Stimulated activated CD8-positive, alpha-beta memory T cell treated with anti-CD3 and anti-CD28 coated beads, Interleukin-7, amount 100 ng/mL, for 1 hour (primary cell): ENCODE measurements at places on chromosomes 7 and 10.
A peak's percentile ranks its signal among the peaks of the same experiment; 100 is the strongest.

DNA sequence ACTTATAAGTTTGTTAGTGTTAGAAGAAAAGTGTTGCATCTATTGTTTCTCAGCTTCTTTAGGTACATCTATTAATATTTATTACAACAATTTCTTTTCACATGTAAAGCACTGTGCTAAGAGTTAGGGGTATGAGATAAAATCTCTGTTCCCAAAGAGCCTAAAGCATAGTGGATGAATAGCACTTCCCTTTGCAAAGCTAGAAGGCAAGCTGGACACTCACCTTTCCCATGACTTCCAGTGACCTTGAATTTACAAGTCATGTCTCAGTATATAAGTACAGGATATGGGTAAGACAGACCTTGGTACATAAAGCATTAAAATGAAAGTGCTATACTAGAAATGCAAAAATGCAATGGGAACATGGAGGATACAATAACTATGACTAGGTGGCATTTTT, 8.7 kb downstream of the CNNM1 start:
- no peak for DNase-seq

DNA sequence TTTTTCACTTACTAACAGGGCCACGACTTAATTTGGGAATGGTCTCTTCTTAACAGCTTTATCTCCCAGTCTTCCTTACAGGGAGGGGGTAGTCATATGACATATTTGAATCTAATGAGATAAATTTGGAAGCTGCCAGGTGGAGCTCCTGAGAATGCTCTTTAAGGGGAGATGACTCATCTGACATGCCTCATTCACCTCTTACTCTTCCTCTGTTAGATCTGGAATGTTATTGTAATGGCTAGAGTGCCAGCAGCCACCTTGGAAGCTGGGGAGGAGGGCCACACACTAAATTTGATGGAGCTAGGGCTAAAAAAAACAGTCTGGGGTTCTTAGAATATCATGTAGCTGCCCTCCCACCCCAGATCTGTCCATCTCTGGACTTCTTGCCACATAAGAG, 22.7 kb downstream of the HECW1 start:
- DNase-seq, result no peak

DNA sequence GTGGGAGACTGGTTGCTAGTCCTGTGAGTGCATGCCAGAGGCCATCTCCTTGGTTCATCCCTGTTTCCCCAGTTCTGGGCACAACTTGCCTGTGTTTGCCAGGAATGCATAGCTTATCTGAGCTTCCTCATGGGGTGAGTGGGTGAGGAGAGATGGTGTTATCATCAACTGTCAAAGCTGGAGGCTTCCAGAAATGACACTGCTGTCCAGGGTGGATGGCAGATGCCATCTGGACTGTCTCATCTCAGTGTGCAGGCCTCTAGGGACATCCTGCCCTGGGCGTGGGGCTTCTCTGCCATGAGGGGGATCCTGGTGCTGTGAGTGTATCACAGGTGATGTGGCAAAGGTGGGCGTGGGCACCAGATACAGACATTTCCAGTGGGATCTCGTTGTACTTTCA, 328.6 kb downstream of the DPP6 start:
- DNase-seq, result no peak

- no peak for DNase-seq
Observed at GRCh38 chr7:68434857-68435256, 1163.4 kb upstream of the AUTS2 start.

- DNase-seq, result no peak
Observed at GRCh38 chr10:127157506-127158200, 38.7 kb downstream of the INSYN2A start.

DNA sequence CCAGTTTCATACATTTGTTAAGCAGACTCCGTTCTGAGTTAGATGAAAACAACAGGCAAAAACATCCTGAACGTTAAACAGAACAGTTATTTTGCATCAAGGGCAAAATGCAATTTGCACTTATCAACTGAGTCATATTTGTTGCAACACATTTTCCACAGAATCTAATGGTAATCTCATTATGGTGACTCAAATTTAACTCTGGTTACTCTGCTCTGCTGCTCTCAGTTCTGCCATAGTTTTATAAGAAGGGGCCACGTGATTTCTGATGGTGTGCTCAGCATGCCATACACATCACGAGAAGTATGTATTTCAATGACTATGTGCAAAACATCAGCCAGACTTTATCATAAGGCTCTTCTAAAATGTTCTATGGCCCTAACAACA, 148.8 kb downstream of the CHCHD3 start:
- DNase-seq, result no peak

GRCh38 chr7:115217373-115217772, 295.5 kb downstream of the MDFIC start:
- no peak for DNase-seq

- no peak for DNase-seq
Observed at GRCh38 chr7:45662540-45663166, 88.5 kb downstream of the ADCY1 start.

- no peak for DNase-seq
Observed at GRCh38 chr10:70442332-70442988, 979 bp upstream of the NODAL start.

DNA sequence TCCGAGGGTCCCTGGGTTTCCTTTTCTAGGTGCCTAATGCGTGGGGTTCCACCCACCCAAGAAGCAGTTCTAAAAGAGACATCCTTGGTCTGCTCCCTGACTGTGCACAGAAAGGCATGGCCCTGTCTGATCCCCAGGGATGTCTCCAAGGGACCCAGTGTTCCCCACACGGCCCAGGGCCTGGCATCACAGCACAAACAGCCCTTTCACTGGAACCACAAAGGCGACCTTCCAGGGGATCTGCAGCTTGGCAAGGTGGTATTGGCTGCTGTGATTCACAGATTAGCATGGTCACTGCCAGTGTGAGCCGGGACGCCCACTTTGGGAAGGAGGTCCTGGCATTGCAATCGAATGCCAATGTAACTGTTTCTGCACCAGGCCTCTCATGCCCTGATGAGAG, 6.4 kb downstream of the KCNMA1 start:
- no peak for DNase-seq

GRCh38 chr7:81161451-81162075, 242.7 kb upstream of the SEMA3C start:
- no peak for DNase-seq

GRCh38 chr7:44498230-44498954, 7.9 kb upstream of the NUDCD3 start:
- DNase-seq, result no peak

GRCh38 chr10:69642747-69643146, 12.7 kb downstream of the FAM241B start:
- no peak for DNase-seq

GRCh38 chr10:113736576-113736975, 14.9 kb upstream of the PLEKHS1 start:
- DNase-seq, result no peak

GRCh38 chr10:52481986-52482555, 168.0 kb downstream of the DKK1 start:
- DNase-seq, result no peak

- peak; percentile 30 for DNase-seq
Observed at GRCh38 chr7:37342688-37343471, 105.8 kb downstream of the ELMO1 start.

GRCh38 chr10:43972976-43973647, 324.4 kb upstream of the ZNF32 start:
- no peak for DNase-seq

DNA sequence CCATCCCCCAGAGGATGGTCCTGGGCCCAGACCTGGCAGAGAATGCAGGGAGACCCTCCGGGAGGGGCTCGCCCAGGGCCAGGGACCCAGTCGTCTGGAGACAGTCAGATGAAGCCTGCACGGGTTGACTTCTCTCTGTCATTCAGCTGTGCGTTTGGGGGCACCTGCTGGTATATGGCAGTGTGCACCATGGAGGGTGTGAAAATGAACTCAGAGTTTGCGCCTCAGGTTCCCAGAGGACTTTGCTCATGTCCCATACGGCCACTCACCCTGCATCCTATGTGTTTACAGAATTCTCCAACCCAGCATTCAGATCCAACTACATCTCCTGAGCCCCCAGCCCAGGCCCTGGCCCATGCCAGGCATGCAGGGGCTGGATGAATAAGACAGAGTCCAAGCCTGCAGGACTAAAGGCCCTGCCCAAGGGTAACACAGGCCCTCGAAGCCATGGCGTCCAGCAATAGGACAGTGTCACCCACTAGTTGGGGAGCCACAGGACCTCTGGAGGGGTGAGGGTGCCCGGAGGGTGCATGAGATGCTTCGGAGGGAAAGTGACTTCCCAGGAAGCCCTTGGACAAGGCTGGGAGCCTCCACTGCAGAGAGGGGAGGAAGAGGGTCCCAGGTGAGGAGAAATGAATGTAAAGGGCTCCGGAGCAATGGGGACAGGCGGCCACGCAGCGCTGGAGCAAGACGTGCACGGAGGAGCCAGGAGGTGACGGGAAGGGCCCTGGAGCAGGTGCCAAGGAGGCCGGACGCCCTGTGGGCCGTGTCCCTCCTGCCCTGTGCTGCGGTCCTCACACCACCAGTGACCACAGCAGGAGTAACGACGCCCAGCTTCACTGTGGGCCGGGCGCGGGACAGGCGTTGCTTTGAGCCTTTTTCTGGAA, 36.3 kb downstream of the CALML3 start:
- DNase-seq, result no peak

DNA sequence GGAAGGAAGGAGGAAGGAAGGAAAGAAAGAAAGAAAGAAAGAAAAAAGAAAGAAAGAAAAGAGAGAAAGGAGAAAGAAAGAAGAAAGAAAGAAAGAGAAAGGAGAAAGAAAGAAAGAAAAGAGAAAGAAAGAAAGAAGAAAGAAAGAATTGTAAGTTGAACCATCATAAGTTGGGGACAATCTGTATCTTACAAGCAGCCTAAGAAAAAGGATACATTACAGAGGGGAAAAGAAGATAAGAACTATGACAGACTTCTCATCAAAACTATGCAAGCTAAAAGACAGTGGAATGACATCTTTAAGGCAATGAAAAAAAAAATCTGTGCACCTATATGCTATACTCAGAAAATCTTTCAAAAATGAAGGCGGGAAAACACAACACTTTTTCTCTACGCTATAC, 50.3 kb upstream of the SP4 start:
- DNase-seq, result no peak

DNA sequence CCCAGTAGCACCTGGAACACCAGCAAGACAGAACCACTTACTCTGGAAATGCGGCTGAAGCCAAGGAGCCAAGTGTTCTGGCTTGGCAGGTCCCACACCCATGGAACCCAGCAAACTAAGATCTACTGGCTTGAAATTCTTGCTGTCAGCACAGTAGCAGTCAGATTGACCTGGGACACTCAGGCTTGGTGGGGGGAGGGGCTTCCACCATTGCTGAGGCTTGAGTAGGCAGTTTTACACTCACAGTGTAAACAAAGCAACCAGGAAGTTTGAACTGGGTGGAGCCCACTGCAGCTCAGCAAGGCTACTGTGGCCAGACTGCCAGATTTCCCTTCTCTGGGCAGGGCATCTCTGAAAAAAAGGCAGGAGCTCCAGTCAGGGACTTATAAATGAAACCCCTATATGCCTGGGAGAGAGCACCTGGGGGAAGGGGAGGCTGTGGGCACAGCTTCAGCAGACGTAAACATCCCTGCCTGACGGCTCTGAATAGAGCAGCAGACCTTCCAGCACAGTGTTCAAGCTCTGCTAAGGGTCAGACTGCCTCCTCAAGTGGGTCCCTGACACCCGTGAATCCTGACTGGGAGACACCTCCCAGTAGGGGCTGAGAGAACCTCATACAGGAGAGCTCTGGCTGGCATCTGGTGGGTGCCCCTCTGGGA, 121.2 kb downstream of the MTERF1 start:
- no peak for DNase-seq

DNA sequence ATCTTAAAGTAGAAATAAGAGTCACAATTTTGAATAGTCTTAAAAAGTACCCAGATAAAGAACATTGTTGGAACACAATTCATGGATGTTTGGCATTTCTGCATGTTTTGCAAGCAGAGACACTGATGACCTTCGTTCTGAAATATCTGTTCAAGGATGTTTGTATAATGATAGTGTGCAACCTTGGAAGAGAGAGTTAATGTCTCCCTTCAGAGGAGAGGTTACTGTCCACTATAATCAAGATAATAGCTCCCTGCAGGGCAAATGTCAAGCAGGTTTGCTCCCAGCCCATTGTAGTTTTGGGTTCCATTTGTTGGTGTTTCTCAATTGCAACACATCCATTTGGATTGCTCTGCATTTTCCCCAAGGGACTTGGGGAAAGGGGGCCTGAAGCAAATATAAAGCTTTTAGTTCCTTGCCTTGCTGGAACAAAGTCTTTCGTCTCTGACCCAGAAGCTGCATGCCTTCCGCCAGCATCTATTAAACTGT, 45.2 kb downstream of the COL1A2 start:
- DNase-seq, result no peak

- no peak for DNase-seq
Observed at GRCh38 chr7:143882604-143883078, 19.3 kb downstream of the TCAF1 start.

DNA sequence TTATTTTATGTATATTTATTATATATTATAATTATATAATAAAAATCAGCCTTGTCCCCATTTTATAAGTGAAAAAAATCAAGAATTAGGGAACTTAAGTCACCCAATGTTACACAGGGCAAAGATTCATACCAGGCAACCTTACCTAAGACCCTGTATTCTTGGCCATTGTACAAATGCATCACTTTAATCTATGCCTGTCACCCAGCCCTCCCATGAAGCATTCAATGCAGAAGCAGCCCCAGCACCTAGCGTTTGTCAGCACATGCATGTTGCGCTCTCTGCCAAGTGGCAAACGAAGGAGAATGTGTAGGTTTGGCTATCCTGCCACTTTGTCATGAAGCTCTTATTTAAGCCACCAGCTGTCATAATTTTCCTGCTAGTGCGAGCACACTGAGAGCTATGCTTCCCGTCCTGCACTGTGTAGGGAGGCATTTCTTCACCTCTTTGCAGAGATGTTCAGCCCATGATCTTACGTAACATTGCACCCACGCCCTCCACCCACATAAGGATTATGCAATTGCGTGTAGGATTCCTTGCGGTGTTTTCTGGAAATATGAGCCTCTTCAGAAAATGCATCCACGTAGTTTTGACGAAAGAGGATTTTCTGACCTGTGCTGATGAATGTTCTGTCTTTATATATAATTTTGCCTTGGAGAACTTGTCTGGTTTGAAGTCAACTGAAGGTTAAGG, 7.7 kb upstream of the COBL start:
- DNase-seq, result no peak

- DNase-seq, result no peak
Observed at GRCh38 chr7:76206633-76207032, 4.9 kb downstream of the SRRM3 start.

DNA sequence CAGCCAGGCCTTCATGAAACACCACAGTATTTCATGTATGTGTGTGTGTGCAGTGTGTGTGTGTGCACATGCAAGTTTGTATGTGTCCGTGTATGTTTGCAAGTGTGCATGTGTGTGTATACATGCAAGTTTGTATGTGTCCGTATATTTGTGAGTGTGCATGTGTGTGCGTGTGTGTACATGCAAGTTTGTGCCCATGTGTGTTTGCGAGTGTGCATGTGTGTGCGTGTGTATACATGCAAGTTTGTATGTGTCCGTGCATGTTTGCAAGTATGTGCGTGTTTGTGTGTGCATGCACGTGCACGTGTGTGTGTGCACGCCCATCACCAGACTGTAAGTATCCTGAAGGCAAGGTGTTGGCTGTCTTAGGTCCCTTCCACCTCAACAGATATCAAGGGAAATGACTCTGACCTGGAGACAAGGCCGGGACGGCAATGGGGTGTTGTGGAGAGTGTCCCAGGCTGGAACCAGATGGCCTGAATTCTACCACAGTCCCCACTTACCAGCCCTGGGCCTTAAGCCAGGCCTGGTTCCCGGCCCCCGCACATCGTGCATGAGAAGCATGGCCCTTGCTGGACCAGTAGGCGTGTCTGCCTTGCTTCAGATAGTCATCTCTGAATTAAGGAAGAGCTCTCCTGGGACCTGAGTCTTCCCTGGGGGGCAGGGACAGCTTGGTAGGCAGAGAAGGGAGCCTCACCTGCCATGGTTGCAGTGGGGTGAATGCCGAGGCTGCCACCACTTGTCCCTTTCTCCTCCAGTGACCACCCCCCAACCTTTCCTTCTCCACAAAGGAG, 140.0 kb downstream of the GRK5 start:
- DNase-seq, result no peak
